ENCODE measurements at places on chromosomes 16 and 17.

GRCh38 chr16:5450409-5451104 is 353.0 kb upstream of the EEF2KMT start:
- no peak for DNase-seq

- no peak for DNase-seq
Measured at GRCh38 chr17:16479264-16479663, 12.7 kb downstream of the LRRC75A start.

GRCh38 chr16:4532238-4532637 is 6.3 kb downstream of the CDIP1 start:
- DNase-seq = no peak

GRCh38 chr17:47694581-47695428 is 844 bp downstream of the TBKBP1 start:
- DNase-seq = peak; percentile 57

DNA sequence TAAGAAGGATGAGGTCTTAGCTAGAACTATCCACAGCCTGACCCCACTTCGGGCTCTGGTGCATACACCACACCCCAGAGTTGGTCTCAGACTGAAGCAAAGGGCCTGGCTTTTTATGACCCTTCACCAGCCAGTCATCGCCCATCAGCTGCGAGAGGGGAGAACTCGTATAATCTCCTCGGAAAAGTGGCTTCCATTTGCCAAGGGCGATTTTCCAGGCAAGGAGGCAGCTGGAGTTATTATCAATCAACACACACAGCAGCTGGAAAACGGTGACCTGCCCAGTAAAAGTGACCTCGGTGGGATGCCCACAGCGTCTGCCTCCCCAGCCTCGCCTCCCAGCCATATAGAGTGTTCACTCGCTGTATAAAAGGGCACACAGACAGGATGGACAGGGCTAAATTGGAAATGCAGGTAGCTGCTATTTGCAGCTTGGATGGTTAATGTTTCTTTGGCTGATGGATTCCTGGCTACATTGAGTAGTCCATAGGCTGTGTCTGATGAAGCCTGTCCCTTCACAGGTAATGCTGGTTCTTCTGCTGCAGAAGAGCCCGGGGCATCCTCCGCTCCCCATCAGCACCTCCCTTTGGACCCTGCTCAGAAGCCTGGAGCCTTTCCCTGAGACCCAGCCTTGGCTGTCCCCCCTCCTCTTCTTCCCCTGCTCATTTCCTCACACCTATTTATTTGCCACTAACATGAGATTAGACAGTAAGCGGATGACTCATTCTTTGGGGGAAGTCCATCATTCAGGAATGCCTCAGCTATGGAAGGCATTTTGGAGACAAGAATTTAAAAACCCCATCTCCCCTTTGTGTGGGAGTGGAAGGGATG is 45.7 kb downstream of the TMEM186 start:
- DNase-seq = no peak

GRCh38 chr17:13584701-13585080 is 17.0 kb downstream of the HS3ST3A1 start:
- DNase-seq = no peak

- no peak for DNase-seq
Measured at GRCh38 chr16:61148930-61149329, 887.3 kb downstream of the CDH8 start.

GRCh38 chr16:85722128-85722893 is 28.6 kb downstream of the C16orf74 start:
- DNase-seq = no peak
